Ammon's horn (tissue), 1 donor: ENCODE measurements at places on chromosomes 3 and 15.

DNA sequence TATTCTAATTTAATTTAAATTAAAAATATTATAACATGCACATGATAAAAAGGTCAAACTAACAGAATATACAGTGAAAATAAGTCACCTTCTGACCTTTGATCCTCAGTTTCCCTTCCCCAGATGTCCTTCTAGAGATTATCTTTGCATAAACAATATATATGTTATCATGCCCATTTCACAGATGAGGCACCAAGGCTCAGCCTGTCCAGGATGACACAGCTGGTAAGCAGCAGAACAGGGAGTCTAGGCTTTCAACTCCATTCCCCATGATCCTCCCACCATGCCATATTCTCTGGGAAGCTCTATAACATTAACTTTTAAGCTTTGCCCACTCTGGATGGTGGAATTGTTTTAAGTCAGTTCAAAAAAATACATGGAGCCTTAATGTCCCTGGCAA, 1.4 kb downstream of the SLC24A1 start:
- DNase-seq, result no peak

DNA sequence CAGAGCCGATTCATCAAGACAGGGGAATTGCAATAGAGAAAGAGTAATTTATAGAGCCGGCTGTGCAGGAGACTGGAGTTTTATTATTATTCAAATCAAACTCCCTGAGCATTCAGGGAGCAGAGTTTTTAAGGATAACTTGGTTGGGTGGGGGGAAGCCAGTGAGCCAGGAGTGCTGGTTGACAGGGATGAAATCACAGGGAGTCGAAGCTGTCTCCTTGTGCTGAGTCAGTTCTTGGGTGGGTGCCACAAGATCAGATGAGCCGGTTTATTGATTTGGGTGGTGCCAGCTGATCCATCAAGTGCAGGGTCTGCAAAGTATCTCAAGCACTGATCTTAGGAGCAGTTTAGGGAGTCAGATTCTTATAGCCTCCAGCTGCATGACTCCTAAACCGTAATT, 95.4 kb upstream of the CCDC80 start:
- DNase-seq, result no peak

- no peak for DNase-seq
Observed at GRCh38 chr3:112699436-112699978, 58.6 kb upstream of the CCDC80 start.

DNA sequence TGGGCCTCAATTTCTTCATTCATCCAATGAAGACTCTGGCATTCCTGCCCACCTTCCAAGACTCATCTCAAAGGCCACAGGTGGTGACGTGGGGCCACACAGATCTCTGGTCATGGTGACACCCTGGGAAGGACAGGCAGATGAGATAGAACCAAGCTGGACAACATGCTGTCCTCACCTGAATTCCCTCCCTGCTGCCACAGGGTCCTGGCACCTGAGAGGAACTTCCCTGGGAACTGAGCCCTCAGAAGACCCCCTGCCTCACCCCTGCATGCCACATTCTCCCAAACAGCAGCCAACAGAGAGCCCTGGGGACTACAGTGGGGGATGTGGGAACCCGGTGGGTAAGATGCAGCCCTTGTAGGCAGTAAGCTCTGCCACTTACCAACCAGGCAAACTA, 10.7 kb downstream of the KLF15 start:
- DNase-seq, result no peak

DNA sequence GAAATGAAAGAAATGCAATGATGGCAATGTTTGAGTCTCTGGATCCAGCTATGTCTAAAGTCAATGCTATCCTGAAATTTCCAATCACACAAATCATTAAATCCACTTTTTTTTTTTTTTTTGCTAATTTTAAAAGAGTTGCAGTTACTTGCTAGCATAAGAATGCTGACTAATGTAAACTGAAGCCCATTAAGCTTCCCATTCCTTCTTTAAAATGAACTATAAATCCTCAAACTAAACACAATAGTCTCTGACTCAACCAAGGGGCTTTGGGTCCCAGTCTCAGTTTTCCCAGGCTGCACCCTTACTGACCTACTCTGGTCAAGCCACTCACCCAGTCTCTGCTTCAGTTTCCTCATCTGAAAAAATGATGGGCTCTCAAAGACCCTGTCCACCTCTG, 361.1 kb downstream of the ERC2 start:
- no peak for DNase-seq

DNA sequence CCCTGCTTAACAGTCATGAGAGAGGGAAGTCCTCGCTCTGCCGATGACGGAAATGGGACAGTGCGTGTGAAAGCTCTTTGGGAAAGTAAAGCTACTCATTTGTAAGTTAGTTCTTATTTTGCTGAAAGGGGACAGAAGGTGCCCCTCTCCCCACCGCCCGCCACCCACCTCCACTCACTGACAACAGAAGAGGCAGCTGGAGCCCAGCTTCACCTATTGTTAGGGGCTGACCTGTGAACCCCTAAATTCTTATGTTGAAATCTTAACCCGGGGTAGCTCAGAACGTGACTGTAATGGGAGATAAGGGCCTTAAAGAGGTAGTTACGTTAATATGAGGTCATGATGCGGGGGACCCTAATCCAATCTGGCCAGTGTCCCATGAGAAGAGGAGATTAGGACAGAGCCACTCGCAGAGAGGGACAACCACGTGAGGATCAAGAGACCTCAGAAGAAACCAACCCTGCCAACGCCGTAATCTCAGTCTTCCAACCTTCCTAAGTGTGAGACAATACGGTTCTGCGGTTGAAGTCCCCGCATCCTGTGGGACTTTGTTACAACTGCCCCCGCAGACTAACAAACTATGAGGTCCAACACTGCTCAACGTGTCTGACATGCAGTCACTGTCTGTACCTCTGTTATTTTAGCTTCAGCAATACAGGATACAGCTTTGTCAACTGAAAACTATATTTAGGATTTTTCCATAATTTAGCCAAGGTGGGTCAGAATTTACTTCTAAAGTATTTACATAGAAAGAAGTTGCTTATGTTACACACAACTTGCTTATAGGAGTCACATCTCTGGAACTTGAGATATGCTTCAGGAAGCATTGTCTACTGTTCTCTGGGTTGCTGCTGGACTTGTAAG, 51.7 kb downstream of the PCSK6 start:
- no peak for DNase-seq

DNA sequence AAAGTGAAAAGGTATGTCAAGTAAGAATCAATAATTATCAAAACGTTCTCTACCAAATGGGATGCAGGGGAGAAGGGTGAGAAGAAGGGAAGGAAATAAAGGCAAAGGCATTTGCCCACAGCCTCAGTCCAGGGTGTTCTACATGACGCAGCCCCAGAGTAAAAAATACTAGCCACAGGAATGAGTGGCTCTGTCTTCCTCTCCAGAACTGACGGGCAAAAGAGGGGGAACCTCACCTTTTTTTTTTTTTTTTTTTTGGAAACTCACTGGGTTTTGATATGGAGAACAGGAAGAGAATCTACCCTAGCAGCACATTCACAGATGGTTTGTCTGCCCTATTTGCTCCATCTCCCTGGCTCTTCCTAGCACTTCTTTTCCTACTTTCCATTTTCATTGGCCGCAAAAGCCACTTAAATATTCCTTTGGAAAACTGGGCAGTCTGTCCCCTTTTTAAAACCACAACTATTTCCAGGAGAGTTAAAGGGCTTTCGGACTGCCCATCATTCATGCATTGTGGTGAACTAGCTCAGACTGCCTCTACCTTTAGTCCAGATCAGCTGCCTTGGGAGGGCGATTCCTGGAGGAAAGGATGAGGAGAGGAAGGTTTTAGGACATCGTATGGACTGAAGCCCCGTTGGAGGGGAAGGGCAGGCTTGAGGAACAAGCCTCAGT, 28.2 kb downstream of the B3GNT5 start:
- DNase-seq, result no peak

GRCh38 chr3:51671734-51672475, 853 bp downstream of the TEX264 start:
- peak; percentile 65 for DNase-seq
